ENCODE measurements at places on chromosomes 7 and 10.

- no peak for DNase-seq
Measured at GRCh38 chr7:112556633-112557032, 75.8 kb downstream of the LSMEM1 start.

DNA sequence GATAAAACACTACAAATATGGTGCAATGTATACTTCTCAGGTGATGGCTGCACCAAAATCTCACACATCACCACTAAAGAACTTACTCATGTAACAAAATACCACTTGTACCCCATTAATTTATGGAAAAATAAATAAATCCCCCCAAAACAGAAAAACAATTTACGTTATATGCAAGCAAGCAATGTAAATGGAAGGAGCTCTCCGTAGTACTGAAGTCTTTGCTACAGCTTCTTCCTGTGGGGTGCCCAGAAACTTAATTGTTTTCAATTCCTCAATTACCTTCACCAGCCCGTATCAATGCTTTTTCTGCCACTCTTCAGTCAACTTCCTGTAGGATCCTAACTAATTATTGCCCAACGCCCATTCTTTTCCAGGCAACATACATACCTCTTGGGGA lies 138.1 kb downstream of the RELN start:
- no peak for DNase-seq

- peak; percentile 44 for DNase-seq
Measured at GRCh38 chr10:50653142-50653541, 29.4 kb upstream of the SGMS1 start.

- no peak for DNase-seq
Measured at GRCh38 chr7:96313940-96314339, 8.0 kb downstream of the SLC25A13 start.

DNA sequence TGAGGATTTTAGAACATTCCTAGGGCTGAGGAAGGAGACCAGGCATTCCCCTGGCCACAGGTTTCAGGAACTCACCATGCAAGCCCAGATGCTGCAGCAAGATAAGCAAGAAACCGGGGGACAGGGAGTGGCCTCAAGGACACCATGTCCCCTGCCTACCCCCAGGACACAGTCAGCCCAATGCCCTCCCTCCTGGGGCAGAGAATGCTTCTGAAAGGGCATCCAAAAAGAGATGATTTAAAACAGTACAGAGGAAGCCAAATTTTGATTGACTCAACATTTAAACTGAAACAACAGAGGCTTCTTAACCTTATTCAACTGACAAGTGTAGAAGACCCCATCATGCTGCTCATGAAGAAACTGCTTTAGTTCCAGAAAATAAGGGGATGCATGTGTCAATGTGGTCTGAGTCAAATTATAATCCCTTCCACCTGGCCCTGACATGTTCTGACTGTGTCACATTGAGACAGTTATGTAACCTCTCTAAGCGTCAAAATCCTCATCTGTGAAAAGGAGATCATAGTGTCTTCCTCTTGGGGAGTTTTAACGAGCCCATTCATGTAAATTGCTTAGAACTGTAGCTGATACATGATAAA lies 60.0 kb downstream of the ICA1 start:
- DNase-seq: no peak

GRCh38 chr10:128713471-128713870 lies 587.2 kb upstream of the MKI67 start:
- DNase-seq: no peak

DNA sequence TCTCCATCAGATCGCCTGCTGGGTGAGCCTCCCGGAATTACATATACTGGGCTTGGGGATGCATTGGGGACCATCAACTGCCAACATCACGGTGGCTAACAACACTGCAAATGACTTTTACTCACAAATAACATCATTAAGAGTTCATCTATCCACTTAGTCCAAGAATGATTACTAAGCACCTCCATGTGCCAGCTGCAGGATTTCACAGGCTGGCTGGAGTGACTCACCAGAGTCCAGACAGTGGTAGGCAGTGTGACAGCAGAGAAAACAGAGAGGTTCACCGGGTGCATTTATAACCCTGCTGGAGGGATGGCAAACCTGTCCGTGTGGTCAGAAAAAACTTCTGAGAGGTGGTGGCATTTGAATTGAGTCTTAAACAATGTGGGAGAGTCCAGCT lies 3.2 kb upstream of the IGFBP3 start:
- no peak for DNase-seq

DNA sequence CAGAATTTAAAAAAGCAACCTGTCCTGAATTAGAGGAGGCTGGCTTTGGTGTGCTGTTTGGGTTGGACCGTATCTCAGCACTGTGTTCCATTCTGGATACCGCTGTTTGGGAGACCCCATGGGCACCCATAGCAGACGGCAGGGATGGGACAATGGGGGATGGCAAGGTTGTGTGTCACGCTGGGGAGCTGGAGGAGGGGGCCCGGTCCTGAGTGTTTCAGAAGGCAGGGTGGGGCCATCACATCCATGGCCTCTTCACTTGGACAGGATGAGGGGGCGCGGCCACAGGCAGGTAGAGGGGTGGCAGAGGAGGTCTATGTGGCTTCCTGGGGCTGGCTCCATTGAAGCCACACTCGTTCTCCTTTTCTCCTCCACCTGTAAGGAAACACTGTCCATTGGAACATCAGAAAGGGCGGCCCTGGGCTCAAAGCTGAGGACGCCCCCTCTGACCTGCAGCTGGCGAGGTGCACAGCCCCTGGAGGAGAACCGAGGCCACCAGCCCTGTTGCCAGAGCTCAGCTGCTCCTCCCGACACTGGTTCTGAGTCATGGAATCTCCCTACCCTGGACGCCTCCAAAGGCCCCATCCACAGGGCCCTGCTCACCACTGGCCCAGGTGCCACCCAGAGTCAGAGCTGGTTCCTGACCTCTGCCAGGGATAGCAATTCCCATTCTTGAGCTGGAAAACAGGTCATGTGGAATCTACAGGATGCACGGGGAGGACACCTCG lies 587.3 kb downstream of the DNAJB6 start:
- DNase-seq: no peak
